ENCODE measurements at places on chromosomes 12 and 14. TPM values are rescaled to one million over a fixed set of nuclear protein-coding genes. Genes with fewer than 3 reads are reported as not detected.

The IL25 gene
- not detected for total RNA-seq

The G2E3 gene
- 4.5 TPM for total RNA-seq

The TAS2R19 gene
- 0.35 TPM for total RNA-seq

The CTSG gene
- not detected for total RNA-seq

DNA sequence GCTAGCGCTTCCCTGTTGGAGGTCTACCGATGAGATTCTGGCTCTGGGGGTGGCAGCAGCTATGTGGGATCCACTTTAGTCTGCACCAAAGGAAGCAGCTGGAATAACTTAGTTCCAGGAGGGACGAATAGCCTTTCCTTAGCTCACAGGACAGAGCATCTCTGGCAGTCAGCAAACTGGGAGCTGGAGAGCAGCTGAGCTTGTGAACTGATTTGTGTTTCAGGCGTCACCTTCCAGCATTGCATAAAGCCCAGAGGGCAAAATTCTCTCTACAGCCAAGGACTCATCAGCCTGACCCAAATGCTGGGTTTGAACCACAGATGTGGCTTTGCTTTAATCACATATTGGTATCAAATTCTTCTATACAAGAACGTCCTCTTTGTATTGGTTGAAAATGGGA is 81.9 kb upstream of the PELI2 start:
- DNase-seq, result no peak
- H3K4me3 ChIP-seq, result no peak overlapping the region
- no peak overlapping the region for H3K27ac ChIP-seq
- H3K36me3 ChIP-seq, result no peaks in the 10 kb centered on the region

GRCh38 chr14:87002776-87003175 is 990.2 kb downstream of the GALC start:
- no peak overlapping the region for H3K27ac ChIP-seq
- no peak overlapping the region for H3K4me3 ChIP-seq
- H3K36me3 ChIP-seq, result no peaks in the 10 kb centered on the region
- DNase-seq, result no peak

- H3K36me3 ChIP-seq, result peaks cover 96% of the 10 kb centered on the region
- no peaks in the 10 kb centered on the region for H3K27me3 ChIP-seq
- H3K27ac ChIP-seq, result no peak overlapping the region
These were observed 10.9 kb downstream of the SMARCC2 start for GRCh38 chr12:56178347-56178746.

DNA sequence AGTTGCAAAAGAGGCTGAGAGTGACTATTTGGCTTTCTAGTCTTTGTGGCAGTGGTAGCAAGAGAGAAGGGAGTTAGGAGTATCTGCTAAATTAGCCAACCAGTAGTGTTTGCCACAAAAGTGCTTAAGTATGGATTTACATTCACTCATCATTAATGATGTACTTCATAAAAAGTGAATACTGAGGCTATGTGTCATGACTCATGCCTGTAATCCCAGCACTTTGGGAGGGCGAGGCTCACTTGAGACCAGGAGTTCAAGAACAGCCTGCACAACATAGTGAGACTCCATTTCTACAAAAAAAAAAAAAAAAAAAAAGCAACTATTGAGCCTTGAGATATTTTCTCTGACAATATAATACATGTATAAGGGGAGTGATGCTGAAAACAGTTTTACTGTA is 36.8 kb downstream of the CCDC177 start:
- H3K27me3 ChIP-seq, result no peaks in the 10 kb centered on the region
- H3K4me1 ChIP-seq, result no peaks in the 10 kb centered on the region
- H3K4me3 ChIP-seq, result no peak overlapping the region
- no peak for DNase-seq
- H3K27ac ChIP-seq, result no peak overlapping the region
- H3K36me3 ChIP-seq, result no peaks in the 10 kb centered on the region

- no peaks in the 10 kb centered on the region for H3K36me3 ChIP-seq
- no peak overlapping the region for H3K4me3 ChIP-seq
- no peak overlapping the region for H3K27ac ChIP-seq
- peak; percentile 38 for DNase-seq
- H3K4me1 ChIP-seq, result no peaks in the 10 kb centered on the region
These were observed 37.6 kb downstream of the SERPINA3 start for GRCh38 chr14:94649543-94650443.

GRCh38 chr12:53696285-53696654 is 20.4 kb upstream of the ATP5MC2 start:
- peak overlapping the region; percentile 20 for H3K4me3 ChIP-seq
- DNase-seq, result peak; percentile 67
- H3K27ac ChIP-seq, result no peak overlapping the region
- no peaks in the 10 kb centered on the region for H3K4me1 ChIP-seq

GRCh38 chr12:122024132-122024785 is 2.6 kb downstream of the BCL7A start:
- DNase-seq, result no peak
- H3K4me3 ChIP-seq, result peak overlapping the region; percentile 53
- H3K36me3 ChIP-seq, result no peaks in the 10 kb centered on the region
- H3K27ac ChIP-seq, result peak overlapping the region; percentile 93
- no peaks in the 10 kb centered on the region for H3K27me3 ChIP-seq

DNA sequence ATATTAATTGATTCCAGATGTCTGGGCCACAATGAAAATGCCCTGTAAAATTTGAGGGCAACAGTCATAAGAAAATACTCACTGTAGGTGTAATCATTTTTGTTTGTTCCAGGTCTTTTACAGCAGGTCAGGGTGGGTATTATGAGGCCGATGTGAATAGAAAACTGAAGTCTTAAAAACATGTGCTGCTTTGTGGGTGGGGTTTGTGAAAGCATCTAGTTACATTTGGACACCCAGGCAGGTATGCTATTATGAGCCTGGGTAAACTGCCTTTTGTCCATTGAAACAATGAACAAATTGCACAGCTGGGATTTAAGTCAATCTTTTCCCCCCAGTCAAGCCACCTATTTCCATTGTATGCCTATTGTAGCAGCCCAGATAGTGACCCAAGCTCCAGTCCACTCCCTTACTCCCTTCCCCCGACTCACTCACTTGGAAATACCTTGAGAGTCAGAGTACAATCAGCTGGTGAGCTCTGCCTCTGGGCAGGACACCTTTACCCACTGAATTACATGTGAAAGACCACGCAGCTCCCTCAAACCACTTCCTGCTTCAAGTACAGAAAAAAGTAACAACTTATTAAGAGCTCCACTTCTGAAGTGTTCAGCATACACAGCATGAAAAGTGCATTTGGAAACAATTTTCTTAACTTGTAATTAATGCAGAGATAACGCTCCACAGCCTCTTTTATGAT is 1.8 kb downstream of the IGF1 start:
- peaks cover 26% of the 10 kb centered on the region for H3K4me1 ChIP-seq
- DNase-seq, result no peak
- H3K36me3 ChIP-seq, result no peaks in the 10 kb centered on the region

DNA sequence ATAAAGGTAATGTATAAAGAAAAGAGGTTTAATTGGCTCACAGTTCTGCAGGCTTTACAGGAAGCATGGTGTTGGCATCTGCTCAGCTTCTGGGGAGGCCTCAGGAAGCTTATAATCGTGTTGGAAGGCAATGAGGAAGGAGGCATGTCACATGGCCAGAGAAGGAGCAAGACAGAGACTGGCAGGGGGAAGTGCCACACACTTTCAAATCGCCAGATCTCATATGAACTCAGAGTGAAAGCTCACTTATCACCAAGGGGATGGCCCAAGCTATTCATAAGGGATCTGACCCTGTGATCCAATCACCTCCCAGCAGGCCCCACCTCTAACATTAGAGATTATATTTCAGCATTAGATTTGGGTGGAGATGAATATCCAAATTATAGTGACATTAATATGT is 26.3 kb downstream of the LDHB start:
- H3K4me3 ChIP-seq, result no peak overlapping the region
- H3K27me3 ChIP-seq, result no peaks in the 10 kb centered on the region
- no peak for DNase-seq
- peaks cover 24% of the 10 kb centered on the region for H3K36me3 ChIP-seq

DNA sequence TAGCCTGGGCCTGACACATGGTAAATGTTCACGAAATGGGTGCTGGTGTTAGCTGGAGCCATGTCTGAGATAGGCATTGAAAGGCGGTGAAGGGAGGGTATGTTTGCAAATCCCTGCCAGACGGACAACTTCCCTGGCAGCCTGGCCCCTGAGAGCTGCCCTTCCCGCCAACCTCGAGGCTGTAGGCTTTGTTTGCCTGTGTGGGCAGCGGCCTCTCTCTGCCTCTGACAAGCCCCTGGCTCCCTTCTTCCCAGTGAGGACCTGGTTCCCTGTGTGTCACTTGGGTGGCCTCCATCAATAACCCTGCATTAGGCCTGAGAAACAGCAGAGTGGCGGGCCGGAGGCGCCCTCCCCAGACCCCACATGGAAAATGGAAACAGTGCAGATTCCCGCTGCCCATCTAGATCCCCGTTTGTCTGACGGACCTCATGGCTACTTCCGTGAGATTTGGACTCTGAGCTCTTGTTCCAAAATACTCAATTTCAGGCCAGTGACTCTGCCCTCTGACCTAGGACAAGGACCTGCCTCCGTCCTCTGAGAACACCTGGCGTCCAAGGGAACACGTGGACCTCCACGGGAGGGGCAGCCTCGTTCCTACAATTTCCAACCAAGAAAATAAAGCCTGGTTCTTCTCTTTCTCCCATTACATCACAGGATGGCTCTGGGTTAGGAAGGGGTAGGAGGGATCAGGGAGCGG is 325.5 kb downstream of the DPF3 start:
- DNase-seq, result no peak
- no peak overlapping the region for H3K27ac ChIP-seq
- H3K36me3 ChIP-seq, result no peaks in the 10 kb centered on the region
- peaks cover 8% of the 10 kb centered on the region for H3K4me1 ChIP-seq

DNA sequence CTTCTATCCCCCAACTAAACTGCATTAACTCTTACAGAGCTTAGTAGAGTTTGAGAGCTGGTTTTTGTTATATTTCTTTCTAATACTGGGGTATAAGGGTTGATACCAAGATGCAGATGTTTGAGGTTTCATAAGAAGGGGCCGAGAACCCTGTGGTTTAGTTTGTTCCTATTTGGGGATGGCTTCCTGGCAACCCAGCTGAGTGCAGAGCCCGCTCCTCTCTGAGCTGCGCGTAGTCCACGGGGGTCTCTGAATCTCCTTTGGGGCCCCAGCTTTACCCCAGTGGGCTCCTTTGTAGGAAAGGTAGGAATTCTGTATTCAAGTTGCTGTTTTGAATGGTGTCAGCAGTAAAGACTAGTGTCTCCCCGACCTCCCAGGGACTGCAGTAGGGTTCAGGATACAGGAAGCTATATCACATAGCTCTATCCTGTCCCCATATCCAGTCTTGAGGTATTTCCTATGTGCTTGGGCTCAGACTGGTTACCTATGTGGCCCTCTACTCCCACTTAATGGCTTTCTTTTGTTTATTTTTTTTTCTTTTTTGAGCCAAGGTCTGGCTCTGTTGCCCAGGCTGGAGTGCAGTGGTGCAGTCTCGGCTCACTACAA is 25.4 kb downstream of the PLXNC1 start:
- H3K36me3 ChIP-seq, result no peaks in the 10 kb centered on the region
- H3K27ac ChIP-seq, result no peak overlapping the region
- H3K27me3 ChIP-seq, result no peaks in the 10 kb centered on the region
- no peaks in the 10 kb centered on the region for H3K4me1 ChIP-seq
- no peak for DNase-seq
